ENCODE measurements at places on chromosomes 6 and 20. TPM values are rescaled to one million over a fixed set of nuclear protein-coding genes. Genes with fewer than 3 reads are reported as not detected.

The PRL gene
- total RNA-seq, result not detected

The MCHR2 gene
- not detected for total RNA-seq

The APOBEC2 gene
- total RNA-seq, result not detected

The SLC22A2 gene
- total RNA-seq, result not detected

The RBPJL gene
- not detected for total RNA-seq

The MRPL14 gene
- total RNA-seq, result 48.1 TPM

DNA sequence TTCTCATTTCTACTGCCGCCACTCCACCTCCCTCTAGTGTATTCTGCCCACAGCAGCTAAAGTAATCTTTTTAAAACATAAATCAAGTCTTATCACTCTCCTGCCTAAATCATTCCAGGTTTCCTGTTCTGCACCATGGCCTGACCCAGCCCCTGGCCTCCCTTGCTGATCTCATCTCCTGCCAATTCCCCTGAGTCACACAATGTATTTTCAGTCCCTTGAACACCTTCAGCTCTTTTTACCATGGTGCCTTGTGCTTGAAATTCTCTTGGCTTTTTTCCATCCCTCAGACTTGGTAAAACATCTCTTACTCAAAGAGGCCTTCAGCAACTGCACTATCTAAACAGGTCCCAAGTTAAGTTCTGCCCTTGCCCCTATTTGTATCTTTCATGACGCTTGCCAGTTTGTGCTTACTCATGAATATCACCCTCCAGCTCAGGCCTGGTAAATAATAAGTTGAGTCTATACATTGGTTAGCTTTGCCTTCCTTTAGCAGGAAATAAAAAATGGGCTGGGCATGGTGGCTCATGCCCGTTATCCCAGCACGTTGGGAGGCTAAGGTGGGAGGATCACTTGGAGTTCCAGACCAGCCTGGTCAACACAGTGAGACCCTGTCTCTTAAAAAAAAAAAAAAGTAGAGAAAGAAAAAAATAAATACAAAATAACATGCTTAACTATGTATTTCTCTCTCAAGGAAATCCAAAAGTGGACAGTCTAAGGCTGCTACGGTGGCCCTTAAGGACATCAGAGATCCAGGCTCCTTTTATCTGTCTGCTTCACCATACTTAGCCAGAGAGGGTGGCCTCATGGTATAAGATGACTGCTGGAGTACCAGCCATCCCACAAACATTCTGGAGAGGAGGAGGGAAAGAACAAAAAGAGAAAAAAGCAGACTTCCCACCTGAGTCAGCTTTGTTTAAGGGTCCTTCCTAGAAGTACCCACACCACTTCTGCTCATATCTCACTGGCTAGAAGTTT, 62.2 kb downstream of the ARFGEF2 start:
- peak; percentile 98 for DNase-seq

DNA sequence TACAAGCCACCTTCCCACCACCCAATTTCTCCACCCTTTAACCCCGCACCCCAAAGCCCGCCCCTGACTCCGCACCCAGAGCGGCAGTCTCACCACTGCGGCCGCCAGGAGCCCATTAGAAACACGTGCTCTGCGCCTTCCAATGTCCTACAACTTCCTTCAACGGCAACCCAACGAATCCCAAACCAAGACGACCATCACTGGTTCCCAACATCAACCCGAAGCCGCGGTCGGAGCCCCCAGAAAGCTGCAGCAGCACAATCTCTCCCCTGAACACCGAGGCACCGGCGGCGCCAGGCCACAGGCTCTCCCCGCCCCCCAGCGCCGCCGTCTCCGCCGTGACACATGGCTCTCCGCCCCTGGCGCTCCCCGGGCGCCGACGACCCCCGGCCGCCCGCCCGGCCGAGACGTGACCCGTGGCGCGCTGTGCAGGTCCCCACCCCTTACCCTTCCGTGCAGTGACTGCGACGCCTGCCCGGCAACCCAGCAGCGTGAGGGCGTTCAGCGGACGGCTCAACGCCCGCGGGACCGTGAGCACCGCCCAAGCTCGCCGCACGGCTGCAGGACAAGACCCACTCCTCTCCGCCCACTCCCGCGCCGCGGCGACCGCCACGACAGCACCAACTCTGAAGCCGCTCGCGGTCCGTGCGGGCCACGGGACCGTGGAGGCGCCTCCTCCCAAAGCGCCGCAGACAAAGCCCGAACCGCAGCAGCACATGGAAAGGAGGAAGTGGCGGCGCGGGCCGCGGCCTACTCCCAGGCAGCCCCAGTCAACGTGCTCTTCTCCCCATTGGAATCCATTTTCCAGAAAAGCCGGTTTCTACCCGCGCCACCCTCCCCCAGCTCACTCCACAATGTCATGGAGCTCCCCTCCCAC, 551 bp downstream of the SYNCRIP start:
- DNase-seq, result peak; percentile 69

DNA sequence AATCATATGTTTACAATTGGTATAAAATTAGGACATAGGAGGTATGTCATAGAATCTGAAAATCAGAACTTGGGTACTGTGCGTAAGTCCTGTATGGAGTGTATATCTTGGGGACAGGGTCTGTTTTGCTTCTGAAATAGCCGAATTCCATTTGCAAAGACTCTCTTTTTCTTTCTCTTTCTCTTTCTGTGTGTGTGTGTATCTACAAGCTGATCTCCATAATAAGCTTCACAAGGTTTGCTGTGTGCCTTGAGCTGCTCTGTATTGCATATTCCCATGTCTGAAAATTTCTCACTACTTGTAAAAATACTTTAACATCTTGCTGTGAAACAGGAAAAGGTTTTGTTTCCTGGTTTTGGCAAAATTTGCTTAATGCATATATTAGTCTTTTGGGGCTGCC, 29.5 kb downstream of the STX11 start:
- DNase-seq, result no peak

GRCh38 chr6:150539111-150539510, 60.6 kb upstream of the PLEKHG1 start:
- no peak for DNase-seq

DNA sequence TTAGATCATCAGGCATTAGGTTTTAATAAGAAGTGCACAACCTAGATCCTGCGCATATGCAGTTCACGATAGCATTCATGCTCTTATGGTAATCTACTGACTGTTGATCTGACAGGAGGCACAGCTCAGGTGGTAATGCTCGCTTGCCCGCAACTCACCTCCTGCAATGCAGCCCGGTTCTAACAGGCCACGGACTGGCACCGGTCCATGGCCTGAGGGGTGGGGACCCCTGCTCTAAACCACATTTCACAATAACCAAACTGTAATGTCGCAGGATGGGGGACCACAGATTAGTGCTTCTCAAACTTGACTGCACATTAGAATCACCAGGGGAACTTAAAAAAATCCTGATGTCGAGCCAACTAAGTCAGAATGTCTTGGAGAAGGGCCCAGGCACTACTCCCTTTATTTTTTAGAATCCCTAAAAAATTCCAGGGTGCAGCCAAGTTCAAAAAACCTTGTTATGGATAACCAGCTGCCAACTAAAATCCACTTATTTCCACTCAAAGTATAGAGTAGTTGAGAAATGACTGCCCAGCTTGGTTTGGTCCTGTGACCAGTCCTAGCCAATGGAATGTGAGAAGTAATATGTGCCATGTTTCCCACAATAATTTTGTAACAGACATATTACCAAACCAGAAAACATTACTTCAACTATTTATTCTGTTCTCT, 3.1 kb downstream of the SHPRH start:
- no peak for DNase-seq

- no peak for DNase-seq
Observed at GRCh38 chr6:119126826-119127225, 48.4 kb upstream of the FAM184A start.
